ENCODE measurements at places on chromosomes 2 and 18.
A peak's percentile ranks its signal among the peaks of the same experiment; 100 is the strongest.

- DNase-seq, result no peak
Observed at GRCh38 chr2:38653715-38654527, 12.0 kb upstream of the GALM start.

GRCh38 chr2:103781313-103781712, 1019.5 kb downstream of the TMEM182 start:
- no peak for DNase-seq

DNA sequence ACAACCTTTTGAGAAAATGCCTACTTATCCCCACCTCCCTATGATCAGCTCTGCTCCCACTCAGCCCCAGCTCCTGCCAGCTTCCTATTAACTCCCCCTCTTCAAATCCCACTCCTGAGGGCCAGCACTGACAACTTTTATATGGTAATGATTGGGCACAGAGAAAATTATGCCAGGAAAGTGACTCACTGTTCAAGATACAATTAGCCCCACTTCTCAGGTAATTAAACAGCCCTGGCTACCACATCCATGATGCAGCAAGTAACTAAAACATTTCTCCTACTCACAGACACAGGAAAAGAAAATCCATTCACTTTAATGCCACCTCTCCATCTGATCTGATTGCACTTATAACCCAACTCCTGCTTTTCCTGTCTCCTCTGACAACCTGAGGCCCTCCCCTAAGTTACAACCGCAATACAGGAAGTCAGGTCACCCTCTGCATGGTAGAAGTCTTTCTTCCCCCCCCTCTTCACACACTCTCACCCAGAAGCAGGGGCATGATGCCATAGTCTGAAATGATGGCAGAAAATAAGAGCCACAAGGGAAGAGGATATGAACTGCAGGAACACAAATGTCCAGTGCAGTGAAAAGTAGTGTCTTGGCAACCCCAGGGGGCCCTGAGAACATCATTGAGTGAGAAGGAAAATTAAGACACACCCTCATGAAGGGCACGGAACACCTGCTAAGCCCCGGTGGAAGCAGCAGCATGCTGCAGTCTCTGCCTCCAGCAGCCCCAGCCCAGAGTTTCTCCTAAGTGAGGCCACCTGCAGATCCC, 54.4 kb downstream of the STK39 start:
- no peak for DNase-seq

DNA sequence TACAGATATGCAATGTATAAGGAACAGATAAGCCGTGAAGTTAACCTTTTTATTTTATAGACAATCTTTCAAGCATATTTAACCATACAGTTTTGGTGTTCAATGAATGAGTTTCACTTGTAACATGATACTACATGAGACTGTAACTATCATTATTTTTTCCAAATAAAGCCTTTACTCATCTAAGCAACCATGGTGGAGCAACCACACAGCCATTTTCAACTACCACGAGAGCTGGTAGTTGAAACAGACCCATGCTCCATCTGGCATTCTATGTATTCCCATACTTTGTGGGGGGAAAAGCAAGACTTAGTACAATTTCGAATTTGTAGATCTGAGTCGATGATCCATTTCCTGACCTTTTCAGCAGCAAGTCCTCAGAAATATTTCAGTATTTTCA, 159.3 kb upstream of the RND3 start:
- no peak for DNase-seq

DNA sequence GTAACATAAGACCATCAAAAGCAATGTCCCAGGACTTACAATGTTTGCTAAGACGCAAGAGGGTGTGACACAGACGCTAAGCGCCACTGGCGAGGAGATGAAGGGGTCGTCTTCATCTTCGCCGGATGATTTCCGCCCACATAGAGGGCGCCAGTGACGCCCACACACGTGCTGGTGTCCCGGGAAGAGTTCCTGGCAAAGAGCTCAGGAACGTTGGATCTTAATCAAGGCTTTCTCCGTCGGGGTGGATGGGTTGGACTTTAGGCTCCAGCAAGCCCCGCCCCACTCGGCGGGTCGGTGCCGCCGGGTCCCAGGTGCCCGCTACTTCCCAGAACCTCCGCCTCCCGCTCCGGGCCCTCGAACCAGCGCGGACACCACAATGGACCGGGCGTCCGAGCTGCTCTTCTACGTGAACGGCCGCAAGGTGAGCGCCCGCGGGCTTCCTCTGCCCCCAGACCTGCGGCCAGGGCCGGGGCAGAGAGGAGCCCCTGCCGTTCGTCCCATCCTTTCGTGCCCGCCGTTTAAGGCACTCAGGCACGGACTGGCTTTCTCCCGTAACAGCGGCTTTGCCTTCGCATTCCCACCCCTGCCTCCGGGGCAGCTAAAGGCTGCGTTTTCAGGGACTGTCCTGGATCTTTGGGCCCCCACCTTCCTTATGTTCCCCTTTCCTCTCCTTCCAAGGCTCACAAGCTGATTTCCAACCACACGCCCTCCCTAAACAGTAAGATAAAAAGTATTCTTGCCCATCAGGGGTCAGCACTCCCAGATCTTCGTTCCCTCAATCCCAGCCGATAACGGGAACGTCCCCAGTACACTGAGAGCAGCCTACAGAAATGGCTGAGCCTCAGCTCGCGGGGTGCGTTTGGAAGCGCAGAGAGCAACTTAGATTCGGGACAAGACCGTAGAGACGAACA, at the start of gene AOX1:
Gene AOX1 (plus strand): TSS at position 285 of the 914 bp plus-strand sequence. CDS start 95 bp downstream, at position 380.
- peak; percentile 33 for DNase-seq

GRCh38 chr2:190407662-190408537, at the start of gene MFSD6:
MFSD6 (plus strand) TSS chr2:190408355; CDS start chr2:190436030, 27,675 bp downstream.
- no peak for DNase-seq

GRCh38 chr2:151156431-151156830, 105.2 kb downstream of the RBM43 start:
- DNase-seq, result no peak

DNA sequence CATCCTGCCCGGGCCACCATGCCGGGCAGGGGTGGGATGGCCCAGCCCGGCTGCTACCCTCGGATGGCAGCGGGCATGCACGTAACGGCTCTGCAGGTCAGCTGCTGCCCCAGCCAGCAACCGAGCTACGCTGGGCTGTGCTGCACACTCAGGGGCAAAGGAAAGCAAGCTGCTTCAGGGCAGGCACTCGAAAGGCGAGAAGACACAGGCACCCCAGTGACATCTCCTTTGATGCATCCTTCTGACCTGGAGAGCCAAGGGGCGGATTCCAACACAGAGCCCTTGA, 8.8 kb downstream of the HDAC4 start:
- no peak for DNase-seq

DNA sequence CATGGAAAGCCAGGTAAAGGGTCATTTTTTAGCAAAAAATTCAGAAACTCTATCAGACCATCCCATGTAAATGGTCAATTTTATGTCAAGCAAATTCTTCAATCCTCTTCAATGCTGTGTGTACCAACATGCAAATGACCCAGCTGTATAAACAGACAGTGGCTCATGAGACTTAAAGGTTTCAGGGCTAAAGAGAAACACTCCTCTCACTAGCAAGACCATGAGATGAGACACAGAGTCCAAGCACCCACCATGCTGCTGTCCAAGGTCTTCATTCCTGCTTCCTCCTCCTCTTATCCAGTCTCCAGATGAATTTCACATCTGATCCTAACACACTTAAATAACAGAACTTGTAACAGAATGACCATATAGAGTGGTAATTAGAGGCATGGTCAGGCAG, 30.8 kb upstream of the ONECUT2 start:
- no peak for DNase-seq

- peak; percentile 45 for DNase-seq
Observed at GRCh38 chr2:73070643-73071359, 711 bp downstream of the SFXN5 start.

DNA sequence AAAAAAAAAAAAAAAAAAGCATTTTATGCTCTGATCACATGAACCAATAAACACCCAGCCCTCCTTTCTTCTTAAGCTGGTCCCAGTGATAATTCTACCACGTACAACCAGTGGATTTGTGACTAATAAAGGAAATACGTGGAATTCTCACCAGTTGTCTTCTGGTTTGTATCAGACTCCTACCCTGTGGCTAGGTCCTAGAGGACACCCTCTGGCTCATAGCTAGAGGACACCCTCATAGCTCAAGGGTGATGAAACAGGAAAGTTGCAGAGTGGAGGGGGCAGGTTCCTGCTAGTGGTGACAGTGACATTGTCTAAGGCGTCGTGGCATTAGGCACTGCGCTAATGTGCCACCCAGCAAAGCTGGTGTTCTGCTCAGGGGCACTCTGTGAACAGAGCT, 167.8 kb downstream of the BCL11A start:
- DNase-seq, result no peak

DNA sequence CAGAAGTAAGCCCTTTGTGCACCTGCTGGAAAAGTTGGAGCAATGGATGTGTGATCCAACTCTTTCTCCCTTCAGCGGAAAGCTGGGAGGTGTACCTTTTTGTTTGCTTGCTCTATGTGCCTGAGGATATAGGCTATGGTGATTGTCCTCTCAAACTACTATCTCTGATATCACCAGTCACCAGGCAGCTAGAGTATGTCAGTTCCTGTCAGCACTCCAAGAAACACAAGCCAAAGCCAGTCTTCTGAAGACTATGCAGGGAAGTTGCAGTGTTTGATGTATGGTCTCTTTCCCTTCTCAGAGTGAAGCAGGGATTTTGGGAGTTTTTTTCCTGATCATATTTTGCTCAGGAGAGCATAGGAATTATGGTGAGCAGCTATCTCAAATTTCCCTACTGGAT, 146.4 kb downstream of the PTH2R start:
- DNase-seq, result no peak

DNA sequence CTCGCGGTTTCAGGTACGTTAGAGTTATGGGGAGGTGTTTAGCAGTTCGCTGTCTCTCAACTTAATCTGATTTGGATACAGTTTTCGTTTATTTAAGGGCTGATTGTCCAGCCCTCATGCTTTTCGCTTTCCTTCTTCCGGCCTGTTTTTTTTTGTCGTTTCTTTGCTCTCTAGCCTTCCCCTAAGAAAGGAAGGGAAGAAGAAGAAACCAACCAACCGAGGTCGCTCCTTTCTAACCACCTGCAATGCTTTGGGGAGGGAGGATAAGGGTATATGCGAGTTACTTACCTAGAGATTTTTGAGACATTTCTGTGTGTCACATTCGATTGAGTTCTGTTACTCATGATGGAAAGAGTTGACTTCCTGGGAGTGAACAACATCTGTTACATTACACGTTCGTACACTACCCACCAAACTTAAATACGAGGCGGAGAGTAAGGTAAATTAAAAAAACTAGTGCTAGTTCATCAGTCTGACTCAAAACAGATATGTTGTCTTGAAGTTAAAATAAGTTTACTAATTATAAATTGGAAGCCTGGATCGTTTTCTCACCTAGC, 918 bp downstream of the EIF5B start:
- DNase-seq, result no peak

GRCh38 chr2:59594671-59595222, 958.7 kb downstream of the BCL11A start:
- no peak for DNase-seq

DNA sequence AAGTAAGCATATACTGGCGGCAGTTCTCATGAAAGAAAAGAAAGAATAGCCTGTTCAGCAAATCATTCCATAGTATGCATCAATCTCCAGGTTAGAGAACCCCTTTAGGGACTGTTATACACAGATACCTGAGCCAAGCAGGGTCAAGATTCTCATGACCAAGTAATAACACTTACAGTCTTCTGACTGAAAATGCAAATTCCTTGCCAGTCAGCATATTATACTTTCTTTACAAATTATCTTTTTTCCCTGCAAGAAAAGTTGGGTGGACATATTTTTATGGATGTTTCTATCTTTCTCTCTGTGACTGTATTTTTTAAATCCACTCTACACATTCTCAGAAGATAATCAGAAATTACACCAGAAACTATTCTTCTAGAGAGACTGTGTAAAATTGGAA, 120.4 kb upstream of the COL5A2 start:
- DNase-seq, result no peak

- DNase-seq, result no peak
Observed at GRCh38 chr2:8177566-8177965, 504.3 kb upstream of the ID2 start.

DNA sequence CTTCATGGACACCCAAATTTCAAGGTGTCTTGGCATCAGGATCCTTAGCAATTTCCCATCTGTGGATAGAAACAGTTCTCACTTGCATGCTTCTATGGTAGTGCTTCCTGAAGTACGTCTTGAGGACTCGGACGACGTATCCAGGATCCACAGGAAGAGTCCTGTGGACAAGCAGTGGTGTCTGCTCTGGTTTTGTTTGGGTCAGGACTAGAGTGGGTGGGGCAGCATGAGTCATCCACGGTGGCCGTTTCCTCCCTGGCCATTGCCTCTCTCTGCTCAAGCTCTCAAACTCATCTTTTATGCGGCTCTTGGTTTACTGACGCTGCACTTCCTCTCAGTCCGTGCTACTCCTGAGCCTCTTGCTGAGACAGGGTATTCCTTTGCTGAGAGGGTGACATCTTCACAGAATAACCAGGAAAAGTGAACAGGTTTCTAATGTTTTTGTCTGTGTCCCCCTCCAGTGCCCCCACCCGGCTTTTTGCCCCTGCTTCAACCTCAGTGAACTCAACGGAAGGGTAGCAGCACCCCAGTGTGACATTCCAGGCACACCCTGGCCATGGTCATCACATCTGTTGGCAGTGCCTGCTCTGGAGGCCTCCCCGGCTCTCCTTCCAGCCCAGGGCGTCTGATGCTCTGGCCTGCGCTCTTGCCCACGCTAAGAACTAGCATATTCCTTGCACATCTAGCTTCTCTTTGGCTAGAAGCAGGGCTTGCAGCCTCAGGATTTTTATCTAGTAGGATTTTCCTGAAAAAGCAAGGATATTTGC, 62.2 kb downstream of the ARMC9 start:
- DNase-seq, result no peak

DNA sequence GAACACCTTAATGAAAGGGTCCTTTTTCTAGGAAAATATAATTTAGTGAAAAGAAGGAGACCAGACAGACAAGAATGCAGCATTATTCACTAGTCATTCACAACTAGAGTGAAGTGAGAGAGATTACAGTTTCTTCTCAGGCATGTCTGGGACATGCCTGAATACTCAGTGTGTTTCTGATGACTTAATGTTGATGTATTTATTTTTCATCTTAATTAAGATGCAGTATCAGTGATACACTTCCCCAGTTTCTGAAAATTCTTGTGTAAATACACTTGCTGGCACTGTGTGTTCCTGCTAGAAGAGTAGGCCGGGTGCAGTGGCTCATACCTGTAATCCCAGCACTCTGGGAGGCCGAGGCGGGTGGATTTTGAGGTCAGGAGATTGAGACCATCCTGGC, 143.6 kb downstream of the MYO3B start:
- DNase-seq, result no peak

DNA sequence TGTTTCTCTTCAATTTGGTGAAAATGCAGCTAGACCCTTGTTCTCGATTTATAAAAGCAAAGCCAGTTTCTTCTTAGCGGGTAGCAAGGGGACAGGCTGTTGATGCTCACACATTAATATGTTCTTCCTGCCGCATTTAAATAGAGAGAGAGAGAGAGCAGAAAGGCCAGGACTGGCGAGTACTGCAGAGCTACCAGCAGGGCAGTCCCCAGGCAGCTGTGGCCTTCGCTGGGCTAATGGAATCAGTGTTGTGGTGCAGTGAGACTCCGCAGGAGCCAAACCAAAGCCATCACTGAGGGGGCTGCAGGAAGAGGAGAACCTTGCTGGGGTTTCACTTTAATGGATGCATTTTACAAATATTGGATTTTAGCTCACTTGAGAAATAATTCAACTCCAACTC, 223.6 kb downstream of the ACTR3 start:
- no peak for DNase-seq

- DNase-seq, result no peak
Observed at GRCh38 chr2:109239720-109240119, 110.7 kb downstream of the SH3RF3 start.

Data from right renal pelvis (tissue), 4 donors.